ENCODE measurements at places on chromosomes 1 and 21.
A peak's percentile ranks its signal among the peaks of the same experiment; 100 is the strongest.

DNA sequence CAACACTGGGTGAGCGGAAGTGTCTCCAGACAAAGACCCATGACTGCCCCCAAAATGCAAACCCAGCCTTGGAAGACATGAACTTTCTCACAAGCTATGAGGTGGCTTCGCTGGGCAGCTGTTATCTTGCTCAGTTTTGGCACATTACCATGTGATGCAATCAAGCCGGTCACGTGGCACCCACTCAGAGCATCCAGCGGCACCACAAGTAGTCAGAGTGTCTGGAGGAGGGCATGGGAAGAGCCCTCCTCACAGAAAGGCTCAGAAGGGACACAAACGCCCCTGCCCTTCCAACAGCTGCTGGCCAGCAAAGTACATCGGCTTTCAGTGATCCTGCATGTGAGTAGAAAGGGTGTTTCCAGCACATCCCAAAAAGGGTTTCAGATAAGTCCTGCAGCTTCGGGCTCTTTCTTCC lies 145.5 kb upstream of the IRF2BP2 start:
- no peak for DNase-seq

DNA sequence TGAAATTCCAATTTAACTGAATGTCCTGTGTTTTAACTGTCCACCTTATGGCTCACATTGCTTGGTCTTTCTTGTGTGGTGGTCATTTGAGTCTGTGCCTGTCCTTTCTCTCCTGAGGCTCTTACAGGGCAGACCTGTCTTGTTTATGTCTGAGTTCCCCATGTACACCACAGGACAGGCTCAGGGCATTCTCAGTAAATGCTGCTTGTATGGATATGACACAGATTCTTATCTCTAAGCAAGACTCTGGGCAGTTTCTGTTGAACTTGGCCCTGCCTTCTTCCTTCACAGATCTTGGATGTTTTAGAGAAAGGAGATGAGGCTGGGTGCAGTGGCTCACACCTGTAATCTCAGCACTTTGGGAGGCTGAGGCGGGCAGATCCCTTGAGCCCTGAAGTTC lies 159.1 kb upstream of the CSF3R start:
- DNase-seq = no peak

GRCh38 chr21:33815143-33815707 lies 100.4 kb downstream of the ATP5PO start:
- no peak for DNase-seq

- DNase-seq = no peak
These were observed 3.7 kb upstream of the KLF18 start for GRCh38 chr1:44144962-44145756.

DNA sequence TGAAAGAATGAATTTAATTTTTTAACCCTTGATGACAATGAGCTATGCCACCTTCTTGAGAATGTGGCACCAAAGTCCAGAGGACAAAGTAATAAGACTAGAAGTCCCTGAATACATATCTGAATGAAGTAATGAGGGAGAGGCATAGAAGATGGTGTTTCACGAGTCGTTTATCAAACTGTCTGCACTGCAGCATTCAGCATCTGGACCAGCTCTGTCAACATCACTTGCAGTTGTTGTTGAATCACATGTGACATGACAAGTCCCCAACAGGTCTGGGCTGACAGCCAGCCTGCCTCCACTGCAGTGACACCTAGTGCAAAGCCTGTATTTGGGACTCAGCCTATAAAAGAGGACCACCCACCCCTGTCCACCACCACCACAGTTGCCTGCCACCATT lies 17.3 kb upstream of the GALNT2 start:
- DNase-seq = no peak

GRCh38 chr1:153796786-153797659 lies 21.8 kb downstream of the SLC27A3 start:
- peak; percentile 75 for DNase-seq

GRCh38 chr1:215104283-215104682 lies 21.7 kb downstream of the KCNK2 start:
- no peak for DNase-seq

- no peak for DNase-seq
These were observed 3.0 kb upstream of the AADACL3 start for GRCh38 chr1:12712929-12713328.

- no peak for DNase-seq
These were observed 84.6 kb downstream of the LAMC2 start for GRCh38 chr1:183270541-183271141.

GRCh38 chr1:110777228-110777627 lies 95.7 kb upstream of the CD53 start:
- DNase-seq = no peak

- peak; percentile 28 for DNase-seq
These were observed 111.6 kb upstream of the ZC3H12A start for GRCh38 chr1:37362594-37363385.

- DNase-seq = peak; percentile 86
These were observed at the start of gene TM2D1 for GRCh38 chr1:61724813-61725694. TSS of gene TM2D1 (minus strand) at chr1:61725141. CDS start at chr1:61725120, 21 bp downstream.

All from nephron progenitor cell (in vitro differentiated cells).